ENCODE measurements at places on chromosomes 7 and 10. TPM values are rescaled to one million over a fixed set of nuclear protein-coding genes. Genes with fewer than 3 reads are reported as not detected.

- peak; percentile 51 for DNase-seq
Observed at GRCh38 chr10:99529591-99530107, 3.1 kb upstream of the NKX2-3 start.

- peak; percentile 9 for DNase-seq
Observed at GRCh38 chr7:27191161-27191731, 6.2 kb upstream of the HOXA11 start.

GRCh38 chr10:22606164-22606614 lies 108.2 kb downstream of the PIP4K2A start:
- peak; percentile 24 for DNase-seq

DNA sequence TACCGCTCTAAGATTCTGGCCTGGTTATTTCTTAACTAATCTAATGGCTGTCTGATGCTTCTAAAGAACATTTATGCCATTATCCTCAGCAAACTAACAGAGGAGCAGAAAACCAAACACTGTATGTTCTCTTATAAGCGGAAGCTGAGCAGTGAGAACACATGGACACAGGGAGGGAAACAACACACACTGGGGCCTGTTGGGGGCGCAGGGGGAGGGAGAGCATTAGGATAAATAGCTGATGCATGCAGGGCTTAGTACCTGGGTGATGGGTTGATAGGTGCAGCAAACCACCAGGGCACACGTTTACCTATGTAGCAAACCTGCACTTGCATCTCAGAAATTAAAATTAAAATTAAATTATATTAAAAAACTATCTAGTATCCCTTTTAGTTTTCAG lies 853.5 kb downstream of the GATA3 start:
- no peak for DNase-seq

DNA sequence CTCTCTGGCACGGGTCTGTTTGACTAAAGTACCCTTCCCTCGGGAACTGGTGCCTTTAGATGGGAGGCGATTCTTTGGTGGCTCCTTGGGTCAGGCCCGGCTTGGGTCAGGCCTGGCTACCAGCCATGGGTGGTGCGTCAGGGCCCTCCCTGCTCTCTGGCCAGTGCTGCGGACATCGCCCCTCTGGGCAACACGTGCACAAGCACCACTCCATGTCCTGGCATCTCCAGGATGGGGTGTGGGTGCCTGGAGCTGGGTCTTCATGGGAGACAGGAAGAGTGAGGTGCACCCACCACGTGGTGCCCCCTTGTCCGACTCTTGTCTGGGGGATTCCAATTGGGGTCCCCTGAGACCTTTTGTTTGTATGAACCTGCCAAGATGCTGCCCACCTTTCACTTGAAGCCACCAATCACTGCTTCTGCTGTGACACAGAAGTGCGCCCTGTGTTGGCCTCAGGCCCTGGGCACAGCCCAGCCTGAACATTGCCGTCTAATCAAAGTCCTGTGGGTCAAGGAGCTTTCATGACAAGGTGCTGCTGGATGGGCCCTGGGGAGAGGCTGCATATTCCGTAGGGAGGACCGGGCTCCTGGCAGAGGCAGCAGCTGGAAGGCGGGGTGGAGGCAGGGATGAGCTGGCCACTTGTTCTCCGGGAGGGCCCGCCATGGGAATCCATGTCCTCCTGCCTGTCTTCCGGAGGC lies 11.1 kb upstream of the PWWP2B start:
- DNase-seq = no peak

The GPNMB gene
- 127 TPM for total RNA-seq
